Stimulated activated CD8-positive, alpha-beta memory T cell treated with anti-CD3 and anti-CD28 coated beads, Interleukin-15, amount 100 ng/mL, for 1 hour (primary cell): ENCODE measurements at places on chromosomes 1 and 21.

GRCh38 chr1:203509135-203509534 is 15.2 kb downstream of the OPTC start:
- no peak for DNase-seq

- no peak for DNase-seq
These were observed 22.0 kb upstream of the CHIT1 start for GRCh38 chr1:203251466-203251865.

DNA sequence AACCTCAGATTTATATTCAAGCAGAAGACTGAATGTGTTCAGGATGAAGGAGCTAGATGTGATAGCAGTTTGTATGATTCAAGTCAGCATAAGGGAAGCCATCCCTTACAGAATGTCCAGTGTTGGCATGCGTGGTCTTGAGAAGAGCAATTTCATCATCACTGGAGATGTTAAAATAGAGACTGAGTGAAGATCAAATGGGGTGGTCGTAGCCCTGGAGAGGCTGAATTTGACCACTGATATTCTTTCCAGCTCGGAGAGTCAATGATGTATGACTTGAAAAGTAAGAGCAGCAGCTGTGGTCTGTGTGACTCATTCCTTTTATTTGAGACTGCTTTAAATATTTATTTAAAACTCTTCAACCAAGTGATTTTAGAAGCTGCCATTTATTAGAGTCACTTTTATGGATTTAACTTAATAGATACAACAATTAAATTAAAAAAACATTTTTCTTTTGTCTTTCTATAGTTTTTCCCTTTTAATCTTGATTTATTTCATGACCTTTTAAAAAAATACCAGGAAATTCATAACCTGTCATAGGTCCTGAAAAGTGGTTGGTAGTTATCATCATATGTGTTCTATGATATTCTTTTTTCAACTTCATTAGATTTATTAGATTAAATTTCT is 15.5 kb downstream of the FMN2 start:
- no peak for DNase-seq

GRCh38 chr1:151072224-151072623 is 1.7 kb downstream of the GABPB2 start:
- DNase-seq = no peak

DNA sequence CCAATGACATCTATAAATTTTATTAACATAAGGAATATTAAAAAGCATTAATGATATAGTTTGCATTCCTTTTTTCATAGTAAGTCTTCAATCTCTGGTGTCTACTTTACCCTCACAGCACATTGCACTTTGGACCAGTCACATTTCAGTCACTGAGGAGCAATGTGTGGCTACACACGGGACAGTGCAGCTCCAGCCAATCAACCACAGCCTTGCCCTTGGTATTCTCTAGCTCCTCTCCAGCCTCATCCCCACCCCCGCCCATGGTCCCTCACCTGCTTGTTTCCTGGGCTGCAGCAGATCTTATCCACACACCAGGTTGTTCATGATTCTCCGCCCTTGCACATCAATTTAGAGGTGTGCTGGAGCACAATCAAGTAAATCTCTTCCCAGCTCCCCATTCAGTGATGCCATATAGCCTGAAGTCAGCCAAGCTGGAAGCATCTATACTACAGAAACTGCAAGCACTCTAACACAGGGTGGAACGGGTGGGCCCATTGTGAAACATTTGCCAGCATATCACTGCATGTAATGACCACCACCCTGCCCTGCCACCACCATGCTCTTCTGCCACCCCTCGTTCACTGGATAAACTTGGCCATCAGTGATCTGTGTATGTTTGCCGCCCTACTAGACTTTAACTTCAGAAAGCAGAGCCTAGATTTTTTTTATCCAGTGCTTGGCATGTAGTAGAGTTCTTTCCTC is 93.0 kb upstream of the SLC44A3 start:
- no peak for DNase-seq

GRCh38 chr1:165143437-165144065 is 213.0 kb downstream of the LMX1A start:
- DNase-seq = no peak

GRCh38 chr1:44829506-44830384 is 13.3 kb downstream of the PTCH2 start:
- no peak for DNase-seq

- no peak for DNase-seq
These were observed 16.1 kb downstream of the UTP11 start for GRCh38 chr1:38028671-38029070.

DNA sequence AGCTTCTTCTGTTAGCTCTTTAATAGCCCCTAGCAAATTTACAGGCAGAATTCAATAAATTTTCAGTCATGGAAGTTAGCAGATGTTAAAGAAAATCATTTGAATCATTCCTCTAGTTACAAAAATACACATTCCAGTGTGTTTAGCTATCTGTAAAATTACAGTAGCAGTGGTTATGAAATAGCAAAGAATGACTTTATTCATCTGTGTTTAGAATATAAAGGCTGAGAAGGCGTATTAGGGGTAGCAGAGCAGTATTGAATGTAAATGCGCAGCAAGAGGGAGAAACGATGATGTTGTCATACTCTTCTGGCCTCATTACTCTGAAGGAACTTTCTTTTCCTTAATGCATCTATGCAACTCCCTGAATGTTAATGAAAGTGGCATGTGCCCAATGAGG is 106.2 kb upstream of the CYYR1 start:
- DNase-seq = no peak

- no peak for DNase-seq
These were observed 12.7 kb upstream of the TSNAX start for GRCh38 chr1:231515748-231516147.

DNA sequence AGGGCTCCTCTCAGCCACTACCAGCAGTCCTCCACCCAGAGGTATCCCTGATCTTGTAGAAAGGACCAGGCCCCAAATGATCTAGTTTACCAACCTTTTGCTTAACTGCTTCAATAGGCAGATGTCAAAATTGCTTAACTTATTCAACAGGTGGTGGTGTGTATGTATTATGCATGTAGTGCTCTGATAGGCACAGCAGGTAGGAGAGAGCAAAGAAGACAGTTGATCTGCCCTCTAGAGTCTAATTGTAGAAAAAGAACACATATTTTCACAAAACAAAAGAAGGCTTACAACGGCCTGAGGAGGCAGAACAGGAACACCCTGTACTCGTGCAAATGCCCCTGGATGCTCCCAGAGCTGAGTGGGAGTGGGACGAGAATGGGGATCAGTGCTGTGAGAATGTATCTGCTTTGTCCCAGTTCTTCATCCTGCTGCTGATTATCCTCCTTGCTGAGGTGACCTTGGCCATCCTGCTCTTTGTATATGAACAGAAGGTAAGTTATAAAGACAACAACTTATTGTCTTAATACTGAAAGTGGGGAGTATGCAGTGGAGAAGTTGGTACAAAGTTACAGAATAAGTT is 21.1 kb downstream of the CD53 start:
- DNase-seq = no peak

DNA sequence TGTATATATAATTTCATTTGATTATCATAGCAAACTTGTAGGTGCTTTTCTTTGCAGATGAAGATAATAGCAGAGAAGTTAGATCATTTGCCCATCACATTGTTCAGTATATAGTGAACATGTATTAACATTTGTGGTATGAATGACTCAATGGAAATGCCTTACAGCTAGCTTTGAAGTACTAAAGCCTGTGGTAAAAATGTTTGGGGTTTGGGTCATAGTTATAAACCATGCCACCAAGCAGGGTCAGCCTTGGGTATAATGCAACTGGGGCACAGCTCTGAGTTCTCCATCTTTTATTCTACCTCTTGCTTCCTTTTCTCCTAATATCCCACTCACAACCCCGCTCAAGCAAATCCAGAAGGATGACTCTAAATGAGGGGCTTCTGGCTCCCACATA is 141.6 kb downstream of the KCNT2 start:
- no peak for DNase-seq

DNA sequence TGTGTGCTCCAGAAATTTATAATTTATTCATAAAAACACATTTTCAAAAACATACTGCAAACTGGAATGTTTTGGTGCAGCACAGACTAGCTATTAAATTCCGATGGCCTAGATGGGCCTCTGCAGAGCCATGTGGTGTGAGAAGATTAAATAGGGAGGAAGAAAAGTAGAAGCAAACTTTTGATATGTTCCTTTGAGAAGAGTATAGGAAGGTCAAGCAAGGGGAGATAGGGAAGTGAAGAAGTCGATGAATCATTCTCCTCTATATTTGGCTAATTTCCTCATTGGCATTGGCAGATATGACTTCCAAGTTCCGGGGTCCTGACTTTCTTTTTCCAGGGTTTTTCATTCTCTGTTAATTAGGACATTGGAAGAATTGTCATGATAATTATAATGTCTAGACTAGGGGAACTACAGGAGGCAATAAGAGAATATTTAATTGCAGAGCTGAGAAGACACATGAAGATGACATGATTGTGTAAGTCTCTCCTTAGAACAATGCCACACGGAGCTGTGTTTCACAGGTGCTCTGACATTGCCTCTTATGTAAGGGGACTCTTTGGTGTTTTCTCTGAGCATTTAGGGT is 19.3 kb upstream of the ZNF326 start:
- DNase-seq = no peak

DNA sequence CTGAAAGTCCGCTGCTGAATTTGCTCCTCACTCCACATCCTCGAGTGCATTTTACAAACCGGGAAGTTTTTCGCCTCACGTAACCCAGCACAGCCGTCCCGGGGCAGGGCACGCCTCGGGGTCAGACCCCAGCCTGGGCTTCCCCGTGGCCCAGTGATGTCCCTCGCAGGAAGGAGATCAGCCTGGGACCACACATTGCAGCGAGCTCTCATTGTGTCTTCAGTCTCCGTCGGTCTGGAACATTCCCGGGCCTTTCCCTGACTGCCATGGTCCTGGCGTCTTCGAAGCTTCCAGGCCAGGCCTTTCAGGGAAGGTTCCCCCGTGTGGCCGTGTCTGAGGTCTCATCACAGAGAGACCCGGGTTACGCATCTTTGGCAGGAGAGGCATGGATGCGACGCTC is 43.5 kb downstream of the MORN1 start:
- no peak for DNase-seq
